ENCODE measurements at places on chromosomes 3 and 15.

- DNase-seq, result no peak
Observed at GRCh38 chr3:14608298-14608697, 43.3 kb upstream of the CCDC174 start.

DNA sequence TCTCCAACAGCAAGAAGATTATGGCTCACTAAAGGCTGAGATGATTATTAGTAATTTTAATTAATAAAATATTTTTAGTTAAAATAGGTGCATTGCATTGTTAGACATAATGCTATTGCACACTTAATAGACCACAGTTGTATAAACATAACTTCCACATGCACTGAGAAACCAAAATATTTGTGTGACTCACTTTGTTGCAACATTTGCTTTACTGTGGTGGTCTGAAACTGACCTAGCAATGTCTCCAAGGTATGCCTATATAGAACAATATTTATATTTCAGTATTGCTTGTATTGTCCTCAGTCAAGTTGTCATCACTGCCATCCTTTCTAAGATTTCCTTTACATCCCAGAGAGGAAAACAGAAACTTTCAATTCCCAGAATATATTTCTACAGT is 1215.2 kb downstream of the SI start:
- DNase-seq, result no peak

DNA sequence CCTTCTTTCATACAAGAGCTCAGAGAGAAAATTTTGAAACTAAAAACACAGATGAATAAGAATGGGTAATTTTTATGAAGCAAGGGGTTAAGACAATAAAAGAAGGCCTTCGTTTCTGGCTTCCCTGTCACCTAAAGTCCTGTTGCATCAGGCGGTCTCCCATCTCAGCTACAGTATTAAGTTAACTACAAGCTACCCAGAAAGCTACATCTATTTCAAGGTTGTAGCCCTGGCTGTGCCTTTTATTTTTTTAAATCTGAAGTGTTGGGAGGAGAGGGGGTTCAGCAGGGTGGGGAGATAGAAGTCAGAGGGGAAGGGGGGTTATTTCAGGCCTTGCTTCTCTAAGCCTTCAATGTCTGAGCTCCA is 183.3 kb downstream of the TPRG1 start:
- DNase-seq, result no peak

DNA sequence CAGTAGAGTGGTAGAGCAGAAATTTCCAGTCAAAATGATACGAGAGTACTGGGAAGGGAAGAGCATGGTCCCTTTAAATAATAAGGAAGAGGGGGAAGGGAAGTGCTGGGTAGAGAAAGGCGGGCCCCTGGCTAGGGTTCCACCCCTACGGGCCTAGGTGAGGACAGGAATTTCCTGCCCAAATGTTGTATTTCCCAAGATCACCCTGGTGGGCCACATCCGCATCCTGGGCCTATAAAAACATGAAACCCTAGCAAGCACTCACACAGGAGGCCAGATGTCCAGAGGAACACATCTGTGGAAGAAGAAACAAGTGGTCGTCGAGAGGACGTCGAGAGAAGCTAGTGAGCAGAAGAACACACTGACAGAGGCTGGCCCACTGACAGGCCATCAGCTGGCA is 661.2 kb downstream of the SQOR start:
- peak; percentile 18 for DNase-seq

- DNase-seq, result no peak
Observed at GRCh38 chr3:102530415-102531181, 95.8 kb downstream of the ZPLD1 start.

DNA sequence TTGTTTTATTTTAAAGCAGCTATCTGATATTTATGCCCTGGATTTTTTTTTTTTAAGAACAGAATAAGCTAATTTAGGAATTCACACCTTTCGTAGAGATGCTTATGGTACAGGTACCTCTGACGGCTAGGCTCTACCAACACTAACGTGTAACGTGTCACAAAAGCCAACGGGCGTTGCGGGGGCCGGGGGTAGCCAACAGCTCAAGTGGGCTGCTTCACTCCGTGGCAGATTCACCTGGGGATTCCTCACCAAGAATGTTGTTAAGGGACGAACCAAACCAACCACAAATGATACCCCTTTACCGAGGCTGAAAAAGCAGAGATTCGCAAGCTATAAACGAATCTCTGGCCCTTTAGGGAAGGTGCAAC is 1.0 kb downstream of the TMCC1 start:
- DNase-seq, result no peak

GRCh38 chr15:53527996-53528395 is 231.5 kb downstream of the WDR72 start:
- no peak for DNase-seq

- DNase-seq, result no peak
Observed at GRCh38 chr15:98905963-98906711, 101.5 kb downstream of the PGPEP1L start.

DNA sequence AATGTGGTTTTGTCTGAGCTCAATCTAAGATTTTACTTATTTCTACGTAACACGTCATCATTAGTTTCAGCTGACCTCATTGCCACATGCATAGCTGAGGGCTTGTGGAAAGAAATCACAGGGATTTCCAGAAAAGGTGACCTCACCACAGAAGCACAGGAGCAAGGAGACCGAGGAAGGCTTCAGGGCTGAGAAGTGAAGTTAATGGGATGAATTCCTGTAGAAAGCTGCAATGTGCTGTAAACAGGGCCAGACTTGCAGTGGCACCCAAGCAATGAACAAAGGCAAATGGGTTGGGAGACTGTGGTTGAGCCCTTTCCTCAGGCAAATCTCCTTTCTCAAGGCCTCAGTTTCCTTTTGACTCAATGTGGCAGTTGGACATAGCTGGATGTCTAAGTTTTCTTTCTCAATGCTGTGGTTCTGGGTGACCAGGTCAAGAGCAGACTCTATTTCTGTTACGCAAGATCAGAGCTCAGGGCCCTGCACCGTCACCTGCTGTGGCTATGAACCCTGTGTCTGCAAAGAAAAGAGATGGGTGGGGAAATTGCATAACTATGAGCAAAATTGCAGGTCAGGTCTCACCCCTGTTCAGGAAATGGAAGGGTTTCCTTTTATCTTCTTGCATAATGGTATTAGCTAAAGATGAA is 252.2 kb upstream of the TBL1XR1 start:
- DNase-seq, result no peak

Data from NCI-H524 (cell line).